Stimulated activated CD8-positive, alpha-beta memory T cell treated with anti-CD3 and anti-CD28 coated beads, Interleukin-4, amount 100 ng/mL, for 1 hour (primary cell): ENCODE measurements at places on chromosomes 11 and 22.

DNA sequence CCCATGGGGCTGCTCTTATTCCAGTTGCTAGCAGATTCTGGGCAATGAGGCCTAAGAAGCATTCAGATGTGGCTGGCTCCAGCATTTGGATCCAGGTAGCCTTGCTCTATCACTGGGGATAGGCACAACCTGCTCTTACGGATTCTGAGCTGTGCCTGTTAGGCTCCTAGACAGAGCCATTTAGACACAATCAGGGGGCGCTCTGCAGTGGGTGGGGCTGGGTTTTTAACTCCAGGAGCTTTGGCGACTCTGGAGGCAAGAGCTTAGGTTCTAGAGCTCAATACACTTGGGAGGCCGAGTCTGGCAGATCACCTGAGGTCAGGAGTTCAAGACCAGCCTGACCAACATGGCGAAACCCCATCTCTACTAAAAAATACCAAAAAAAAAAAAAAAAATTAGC, 32.0 kb downstream of the KCNC1 start:
- no peak for DNase-seq

DNA sequence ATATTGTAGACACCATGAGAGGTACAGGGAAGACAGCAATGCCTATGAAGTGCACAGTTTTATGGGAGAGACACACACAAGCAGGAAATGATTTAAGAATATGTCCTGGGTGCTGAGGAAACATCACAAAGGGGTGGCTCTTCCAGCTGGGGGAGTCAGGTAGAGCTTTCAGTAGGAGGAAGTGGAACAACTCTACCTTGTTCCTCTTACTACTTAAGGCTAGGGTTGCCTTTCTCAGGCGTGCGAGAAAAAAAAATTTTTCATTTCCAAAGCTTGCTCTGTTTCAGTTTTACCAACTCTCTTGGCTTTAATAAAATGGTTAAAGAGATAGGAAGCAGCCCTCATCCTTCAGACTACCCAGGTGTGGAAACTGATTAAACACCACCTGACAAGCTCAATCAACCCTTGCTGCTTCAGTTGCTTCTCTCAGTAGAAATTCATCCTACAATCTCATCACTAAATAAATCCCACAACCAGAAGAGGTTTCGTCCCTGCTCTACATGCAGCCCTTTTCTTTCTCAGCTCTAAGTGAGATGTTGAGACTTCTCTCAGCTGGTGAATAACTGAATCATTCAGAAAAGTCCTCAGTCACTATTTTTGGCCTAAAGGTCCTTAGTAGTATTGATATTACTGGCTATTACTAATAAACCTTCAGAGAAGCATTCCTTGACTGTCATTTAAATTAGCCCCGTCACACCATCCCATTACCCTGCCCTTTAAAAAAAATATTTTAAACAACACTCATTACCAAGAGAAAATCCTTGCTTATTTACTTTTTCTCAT, 5.9 kb downstream of the ABTB2 start:
- DNase-seq: no peak

DNA sequence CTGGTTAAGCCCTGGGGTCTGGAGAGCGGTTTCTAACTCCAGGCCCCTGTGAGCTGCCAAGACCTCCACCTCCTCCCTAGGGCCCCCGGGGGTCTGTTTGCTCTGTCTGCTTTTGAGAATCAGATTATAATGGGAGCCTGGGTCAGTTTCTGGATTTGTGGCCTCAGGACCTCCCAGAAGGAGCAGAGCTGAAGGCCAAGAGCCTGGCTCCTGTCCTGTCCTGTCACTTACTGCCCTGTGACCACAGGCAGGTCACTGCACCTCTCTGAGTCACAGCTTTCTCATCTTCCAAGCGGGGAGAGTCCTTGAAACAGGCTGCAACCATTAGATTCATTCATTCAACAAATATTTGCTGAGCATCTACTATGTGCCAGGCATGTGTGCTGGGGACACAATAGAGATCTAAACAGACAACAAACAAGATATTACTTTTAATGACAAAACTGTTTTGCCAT, 87.3 kb upstream of the FGF3 start:
- DNase-seq: no peak

DNA sequence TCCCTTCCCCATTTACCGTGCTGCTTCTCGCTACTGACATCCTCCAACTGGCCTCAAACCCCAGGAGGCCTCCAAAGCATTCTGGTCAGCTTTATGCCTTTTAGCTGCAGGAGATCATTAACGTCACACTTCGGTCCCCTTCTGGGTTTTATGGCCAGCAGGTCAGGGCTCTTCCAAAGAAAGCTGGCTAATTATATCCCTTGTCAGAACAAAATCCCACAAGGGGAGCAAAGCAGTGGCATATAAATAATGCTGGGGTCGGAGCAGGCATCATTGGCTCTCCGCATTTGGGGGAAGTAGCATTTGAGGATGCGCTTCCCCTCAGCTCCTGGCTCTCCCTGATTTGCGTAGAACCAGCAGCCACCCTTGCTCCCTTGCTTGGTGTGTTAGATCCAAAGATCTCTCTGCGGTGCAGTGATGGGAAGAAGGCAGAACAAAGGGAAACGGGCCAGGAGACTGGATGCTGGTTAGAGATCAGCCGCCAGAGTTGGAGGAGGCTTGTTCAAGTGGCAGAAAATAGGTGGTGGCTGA, 117.4 kb downstream of the DBX1 start:
- DNase-seq: no peak

GRCh38 chr11:3781423-3781822, 15.9 kb downstream of the NUP98 start:
- DNase-seq: no peak

DNA sequence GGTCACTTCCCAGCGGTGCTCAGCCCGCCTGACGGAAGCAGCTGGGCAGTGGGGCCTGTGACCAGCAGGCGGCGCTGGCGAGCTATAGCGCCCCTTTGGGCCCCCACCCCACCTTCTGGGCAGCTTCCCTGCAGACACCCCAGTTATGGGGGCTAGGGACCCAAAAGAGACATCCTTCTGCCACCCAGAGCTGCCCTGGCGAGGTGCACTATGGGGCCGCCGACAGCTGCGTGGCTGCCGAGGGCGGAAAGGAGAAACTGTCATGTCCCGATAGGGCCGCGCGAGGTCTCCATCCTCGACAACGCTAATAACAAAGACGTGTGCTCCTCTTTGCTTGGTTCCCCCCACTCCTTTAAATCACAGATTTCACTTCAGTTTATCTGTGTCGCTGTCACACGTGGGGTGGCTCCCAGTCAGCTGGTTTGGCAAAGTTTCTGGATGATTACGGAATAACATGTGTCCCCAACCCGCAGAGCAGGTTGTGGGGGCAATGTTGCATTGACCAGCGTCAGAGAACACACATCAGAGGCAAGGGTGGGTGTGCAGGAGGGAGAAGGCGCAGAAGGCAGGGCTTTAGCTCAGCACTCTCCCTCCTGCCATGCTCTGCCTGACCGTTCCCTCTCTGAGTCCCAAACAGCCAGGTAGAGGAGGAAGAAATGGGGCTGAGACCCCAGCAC, 673 bp upstream of the MYO7A start:
- DNase-seq: peak; percentile 33

DNA sequence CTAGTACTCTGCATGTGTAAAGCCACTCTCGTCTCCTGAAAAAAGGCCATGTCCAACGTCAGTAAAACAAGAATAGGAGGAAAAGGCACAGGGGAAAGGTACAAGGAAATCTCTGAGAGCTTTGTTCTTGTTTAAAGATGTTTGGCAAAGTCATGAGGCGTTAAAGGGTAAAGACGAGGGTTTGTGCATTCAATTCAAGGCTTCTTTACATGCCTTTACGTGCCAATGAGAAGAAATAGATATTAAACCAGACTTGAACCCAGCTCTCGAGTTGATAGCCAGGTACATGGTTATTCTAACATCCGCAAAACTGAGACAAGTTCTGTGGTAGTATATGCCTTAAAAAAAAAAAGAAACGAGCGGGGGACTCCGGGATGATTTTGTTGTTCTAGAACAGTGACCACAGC, 704 bp upstream of the CFL1 start:
- no peak for DNase-seq

DNA sequence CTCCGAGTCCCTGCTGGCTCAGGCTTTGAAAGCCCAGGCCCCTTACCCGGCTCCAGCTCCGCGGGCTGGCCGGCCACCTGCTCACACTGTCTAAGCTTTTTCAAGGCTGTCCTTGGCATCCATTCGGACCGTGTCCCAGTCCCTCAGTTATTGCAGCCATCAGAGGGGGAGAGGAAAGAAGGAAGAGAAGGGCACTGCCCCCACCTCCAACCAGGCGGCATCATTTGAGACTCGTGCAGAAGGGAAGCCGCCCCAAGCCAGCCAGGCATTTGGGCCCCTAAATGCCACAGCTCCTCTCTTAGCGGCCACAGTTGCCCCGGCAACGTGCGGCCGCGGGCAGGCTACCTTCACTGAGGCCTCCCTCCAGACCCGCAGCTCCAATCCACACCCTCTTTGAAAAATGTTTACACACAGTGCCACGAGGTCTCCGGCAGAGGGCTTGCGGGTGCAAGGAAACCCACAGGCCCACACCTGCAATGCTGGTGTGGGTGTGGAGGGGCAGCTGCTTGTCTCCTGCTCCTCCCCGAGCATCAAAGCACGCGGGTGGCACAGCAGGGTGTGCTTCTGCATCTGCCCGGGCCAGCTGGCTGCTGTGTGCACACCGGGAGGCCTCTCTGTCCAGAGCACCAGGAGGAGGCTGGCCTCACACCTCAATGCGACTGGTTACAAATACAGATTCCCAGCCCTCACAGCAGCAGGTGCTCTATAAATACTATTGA, 124.4 kb downstream of the CTTN start:
- DNase-seq: no peak
